ENCODE measurements at places on chromosomes 3 and 15. TPM values are rescaled to one million over a fixed set of nuclear protein-coding genes. Genes with fewer than 3 reads are reported as not detected.

Gene SLC28A1
- total RNA-seq = not detected

Gene RAD51
- 48.0 TPM for total RNA-seq

Gene XYLB
- 2.8 TPM for total RNA-seq

GRCh38 chr3:174758943-174759342 is 100.2 kb upstream of the NAALADL2 start:
- no peak overlapping the region for H3K27ac ChIP-seq
- H3K4me3 ChIP-seq = no peak overlapping the region
- H3K36me3 ChIP-seq = no peaks in the 10 kb centered on the region

Data from SJCRH30 (cell line).